ENCODE measurements at places on chromosomes 5 and 9.

DNA sequence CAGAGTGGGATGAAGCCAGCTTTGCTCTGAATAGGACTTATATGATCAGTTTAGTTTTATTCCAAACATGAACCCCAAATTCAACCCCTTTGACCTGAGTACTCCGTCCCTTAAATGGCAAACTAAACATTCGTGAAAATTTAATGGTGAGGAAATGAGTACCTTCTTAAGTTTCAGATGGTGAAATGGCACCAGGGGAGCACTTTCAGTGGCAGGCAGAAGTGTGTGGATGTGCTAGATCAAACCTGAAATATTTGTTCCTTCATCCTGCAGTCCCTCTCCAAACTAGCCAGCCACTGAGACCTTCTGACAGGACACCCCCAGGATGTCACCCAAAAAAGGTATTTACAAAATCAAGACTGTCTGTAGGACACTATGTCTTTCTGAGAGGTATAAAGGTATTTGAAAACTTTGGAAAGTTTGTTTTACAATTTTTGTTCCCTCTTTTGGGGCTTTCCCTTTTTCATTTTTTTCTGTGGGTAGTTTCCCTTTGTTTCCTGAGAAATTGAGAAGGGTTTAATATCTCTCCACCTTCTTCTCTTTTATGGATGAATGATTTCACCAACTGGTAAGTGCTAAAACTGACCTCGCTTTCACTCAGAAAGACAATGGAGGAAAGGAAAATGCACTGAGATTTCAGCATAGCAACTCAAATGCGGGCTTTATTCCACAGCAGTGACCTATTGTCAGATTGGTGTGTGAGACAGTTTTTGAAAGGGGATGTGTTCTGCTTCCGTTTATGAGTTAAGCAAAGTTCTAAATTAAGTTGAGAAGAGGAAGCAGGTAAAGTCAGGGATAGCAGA is 127.1 kb downstream of the TMC1 start:
- DNase-seq = no peak

DNA sequence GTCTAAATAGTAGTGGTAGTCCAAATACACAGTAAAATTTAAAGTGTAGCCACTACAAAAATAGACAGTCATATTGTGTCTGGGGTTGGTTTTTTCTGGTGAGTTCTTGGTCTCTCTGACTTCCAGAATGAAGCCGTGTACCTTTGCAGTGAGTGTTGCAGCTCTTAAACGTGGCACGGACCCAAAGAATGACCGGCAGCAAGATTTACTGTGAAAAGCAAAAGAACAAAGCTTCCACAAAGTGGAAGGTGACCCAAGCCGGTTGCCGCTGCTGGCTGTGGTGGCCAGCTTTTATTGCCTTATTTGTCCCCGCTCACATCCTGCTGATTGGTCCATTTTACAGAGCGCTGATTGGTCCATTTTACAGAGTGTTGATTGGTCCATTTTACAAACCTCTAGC is 188.7 kb downstream of the ZNF608 start:
- no peak for DNase-seq

GRCh38 chr5:86748538-86749105 is 130.9 kb downstream of the COX7C start:
- no peak for DNase-seq

- no peak for DNase-seq
These were observed 447.8 kb downstream of the PDE4D start for GRCh38 chr5:59445741-59446140.

DNA sequence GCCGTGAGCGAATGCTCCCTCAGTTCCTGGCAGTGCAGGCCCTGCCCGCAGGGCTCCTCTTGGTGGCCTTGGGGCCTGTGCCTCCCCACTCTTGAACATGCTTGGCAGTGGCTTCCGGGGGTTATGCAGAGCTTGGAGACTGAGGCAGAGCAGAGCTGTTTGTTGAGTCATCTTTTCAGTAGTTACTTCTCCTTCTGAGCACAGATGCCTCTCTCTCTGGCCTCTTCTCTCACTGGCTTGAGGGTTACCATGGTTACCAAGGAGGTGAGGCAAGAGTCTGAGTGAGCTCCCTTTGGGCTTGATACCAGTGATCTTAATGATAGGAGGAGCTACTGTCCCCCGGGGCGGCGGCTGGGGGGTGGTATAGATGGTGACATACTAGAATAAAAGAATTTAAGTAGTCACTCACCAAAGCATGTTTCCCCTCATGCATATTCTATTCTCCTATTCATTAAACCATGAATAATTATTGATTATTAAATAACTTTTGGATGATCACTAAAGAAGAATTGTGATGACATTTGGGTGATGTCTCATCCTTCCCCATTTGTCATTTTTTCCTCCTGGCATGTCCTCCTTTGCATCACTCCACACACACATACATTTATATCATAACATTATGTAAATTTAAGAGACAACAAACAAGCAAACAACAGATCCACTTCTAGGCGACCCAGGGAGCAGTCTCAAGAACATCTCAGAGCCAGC is 111.1 kb downstream of the ARHGAP26 start:
- DNase-seq = no peak

- no peak for DNase-seq
These were observed 23.2 kb downstream of the CNTFR start for GRCh38 chr9:34566322-34566721.

GRCh38 chr9:104448036-104448435 is 56.0 kb upstream of the OR13F1 start:
- DNase-seq = no peak

GRCh38 chr9:136853596-136854112 is 1.5 kb downstream of the MAMDC4 start:
- DNase-seq = no peak

DNA sequence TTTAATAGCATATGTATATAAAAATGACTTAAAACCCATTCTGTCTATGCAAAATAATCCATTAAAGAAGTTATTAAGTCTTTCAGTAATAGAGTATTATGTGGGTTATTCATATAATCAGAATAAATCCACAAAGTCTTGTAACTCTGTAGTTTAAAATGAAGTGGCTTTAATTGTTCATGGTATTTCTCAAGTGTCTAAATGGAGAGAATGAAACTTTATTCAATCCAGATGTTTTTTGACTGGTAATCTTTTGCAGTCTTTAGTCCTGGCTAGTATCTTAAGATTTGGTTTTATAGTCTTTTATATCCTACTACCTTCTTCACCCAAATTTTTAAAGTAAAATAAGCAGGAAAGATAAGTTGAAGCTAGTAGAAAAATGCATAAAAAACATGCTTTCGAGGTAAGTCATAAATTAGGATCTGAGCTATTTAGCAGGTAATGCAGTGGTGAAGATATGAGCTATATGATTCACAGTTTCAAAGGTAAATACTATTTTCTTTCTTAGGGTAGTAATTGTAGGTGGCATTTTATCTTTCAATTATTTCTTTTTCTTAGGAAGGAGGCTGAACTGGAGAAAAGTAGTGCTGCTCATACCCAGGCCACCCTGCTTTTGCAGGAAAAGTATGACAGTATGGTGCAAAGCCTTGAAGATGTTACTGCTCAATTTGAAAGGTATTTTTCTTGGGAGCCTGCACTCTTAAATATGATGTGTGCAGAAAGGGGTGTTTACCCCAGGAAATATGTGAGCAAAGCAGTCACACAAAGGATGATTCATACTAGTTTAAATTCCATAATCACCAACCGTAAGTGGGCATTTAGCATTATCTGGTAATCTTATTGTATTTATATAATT is 17.9 kb downstream of the HMMR start:
- no peak for DNase-seq

DNA sequence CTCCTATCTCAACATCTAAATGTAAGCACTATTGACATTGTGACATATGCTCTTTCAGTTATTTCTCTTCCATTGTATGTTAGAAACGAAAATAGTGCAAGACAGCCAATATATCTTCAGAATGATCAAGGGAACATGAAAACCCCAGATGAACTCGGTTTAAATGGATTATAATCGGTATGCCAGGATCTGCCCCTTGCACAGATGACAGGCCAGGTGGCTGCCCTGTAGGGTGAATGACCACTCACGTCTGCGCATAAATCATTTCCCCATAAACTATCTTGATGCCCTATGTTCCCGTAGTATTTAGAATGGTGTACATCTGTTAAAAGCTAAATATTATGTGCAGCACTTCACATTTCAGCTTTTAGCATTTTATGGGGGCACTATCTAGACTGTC is 69.7 kb upstream of the RANBP3L start:
- no peak for DNase-seq

DNA sequence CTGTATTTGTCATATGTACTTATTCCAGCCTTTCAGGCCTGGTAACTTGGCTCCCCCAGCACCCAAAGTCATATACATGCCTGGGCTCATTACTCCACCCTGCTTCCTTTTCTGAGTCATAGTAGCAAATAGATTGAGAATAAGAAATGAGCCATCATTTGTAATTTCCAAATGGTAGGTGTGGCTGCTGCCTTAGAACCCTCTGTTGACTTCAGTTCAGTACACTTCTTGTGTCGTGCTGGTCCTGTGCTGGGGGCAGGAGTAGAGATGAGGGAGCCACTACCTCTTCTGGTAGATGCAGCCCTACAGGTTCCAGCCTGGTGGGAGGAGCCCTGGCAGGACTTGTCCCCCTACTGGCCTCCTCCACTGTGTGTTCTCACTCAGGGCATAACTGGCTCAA is 11.1 kb downstream of the GM2A start:
- DNase-seq = no peak

DNA sequence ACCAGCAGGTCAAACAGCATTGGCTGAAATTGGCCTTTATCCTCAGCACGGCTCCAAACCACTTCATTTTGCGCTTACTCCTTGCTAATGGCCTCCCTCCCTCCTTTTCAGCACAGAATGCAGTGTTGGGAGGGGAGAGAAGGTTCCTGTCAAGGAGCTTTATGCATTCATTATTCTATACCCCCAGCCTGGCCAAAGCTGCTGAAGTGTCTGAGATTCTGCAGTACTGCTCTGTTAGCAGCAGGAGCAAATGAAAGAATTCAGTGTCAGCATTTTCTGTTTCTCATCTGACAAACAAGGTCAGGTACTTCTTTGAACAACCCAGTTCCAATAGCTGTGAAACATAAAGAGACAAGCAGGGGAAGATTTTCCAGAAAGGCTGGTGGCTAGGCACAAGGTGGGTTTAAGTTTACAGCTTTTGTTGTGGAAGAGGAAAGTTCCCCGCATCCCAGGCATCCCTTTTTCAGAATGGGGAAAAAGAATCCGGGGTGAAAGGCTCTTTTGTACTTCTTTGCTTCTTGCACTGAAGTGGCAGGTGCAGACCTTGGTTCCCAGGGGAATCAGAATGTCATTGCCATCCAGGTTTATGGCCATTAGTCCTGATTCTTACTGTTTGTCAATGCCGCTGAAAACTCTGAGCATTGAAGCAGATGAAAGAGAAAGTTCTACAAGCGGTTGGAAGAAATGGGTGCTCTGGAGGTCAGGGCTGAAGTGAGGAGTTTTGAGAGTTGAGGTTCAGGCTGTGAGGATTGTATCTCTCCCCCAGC is 109.3 kb upstream of the APC start:
- DNase-seq = no peak

DNA sequence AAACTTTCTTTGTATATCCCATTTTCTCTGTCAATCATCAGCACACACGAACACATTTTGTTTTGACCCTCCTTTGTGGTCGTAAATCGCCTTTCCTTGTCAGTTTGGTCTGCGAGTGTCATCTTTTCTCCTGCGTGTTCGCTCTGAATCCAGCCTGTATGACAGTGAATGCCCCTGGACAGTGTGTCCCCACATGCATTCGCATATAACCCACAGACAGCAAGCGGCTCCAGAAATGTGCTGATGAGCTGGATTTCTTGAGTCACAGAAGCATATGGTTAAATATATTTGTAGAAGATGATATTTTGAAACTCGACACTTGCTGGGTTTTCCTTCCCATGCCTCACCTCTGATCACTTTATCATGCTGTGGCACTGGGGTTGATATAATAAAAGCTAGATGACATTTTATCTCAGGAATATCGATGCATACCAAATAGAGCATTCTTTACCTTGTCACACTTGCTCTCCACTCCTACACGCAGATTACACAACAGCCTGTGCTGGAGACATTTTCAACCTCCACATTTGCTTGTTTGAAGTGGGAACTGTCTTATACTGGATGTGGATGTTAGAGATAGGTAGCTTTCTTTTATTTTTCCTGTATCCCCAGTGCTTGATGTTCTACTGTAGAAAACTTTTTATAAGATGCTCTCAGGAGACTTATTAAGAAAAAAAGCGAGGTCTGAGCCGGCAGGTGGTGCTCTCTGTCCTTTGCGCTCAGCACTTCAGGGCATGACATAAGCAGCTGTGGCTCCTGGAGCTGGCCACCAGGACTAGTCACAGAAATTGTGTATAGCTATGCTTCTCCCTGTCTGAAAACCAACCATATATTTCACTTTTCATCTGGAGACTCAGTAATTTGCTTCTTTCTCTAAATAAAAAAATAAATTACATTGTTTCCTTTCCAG is 215.1 kb downstream of the SH3GL2 start:
- DNase-seq = no peak

GRCh38 chr5:38529955-38530646 is 26.3 kb downstream of the LIFR start:
- DNase-seq = no peak

DNA sequence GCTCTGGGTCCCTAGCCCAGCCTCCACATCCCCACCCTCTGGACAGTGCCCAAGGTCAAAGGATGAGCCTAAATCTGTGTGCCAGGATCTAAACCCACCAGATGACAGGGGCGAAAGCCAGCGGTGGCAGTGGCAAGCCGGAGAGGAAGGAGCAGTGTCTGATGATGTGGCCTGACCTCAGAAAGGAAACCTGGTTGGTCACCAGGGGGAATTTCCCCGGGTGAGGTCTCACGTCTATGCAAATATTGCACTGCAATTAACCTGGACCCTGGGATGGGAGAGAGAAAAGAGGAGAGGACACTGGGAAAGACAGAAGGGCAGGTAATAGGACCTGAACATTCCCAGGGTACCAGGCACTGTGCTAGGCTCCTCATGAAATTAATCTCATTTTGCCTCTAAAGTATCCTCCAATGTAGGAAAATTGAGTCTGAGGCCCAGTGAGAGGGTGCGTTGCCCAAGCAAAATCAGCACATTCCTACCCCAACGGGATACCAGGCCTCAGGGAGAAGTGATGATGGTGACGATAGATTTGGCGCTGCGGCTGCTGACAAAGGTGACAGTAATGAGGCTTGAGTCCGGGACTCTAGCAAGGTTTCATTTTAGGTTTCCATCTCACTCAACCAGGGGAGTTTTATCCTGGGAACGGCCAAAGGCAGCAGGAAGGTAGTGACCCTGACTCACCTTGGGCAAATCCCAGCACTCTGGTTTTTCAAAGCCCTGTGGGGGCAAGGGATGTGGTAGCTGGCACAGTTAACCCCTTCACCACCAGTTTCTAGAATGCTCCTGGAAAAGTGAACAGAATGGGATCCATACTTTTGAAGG is 13.4 kb upstream of the TNIP1 start:
- DNase-seq = no peak

GRCh38 chr9:132046456-132046855 is 33.2 kb downstream of the MED27 start:
- DNase-seq = no peak

DNA sequence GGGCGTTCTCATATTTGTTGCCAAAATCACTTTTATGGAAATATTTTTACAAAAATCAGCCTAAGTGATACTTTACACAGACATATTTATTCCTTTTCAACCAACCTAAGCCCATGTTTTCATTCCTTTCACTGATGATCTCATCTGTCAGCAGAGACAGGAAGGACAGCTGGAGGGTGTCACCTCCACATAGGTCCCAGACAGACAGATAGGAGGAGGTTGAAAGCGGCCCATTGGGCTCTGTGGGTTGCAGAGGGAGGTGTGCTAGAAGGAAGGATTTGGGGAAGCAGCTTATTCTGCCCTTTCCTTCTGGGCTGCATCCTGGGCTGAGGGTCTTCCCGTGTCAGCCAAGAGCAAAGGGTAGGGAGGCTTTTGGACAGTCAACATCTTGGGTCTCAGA is 26.0 kb upstream of the SEMA4D start:
- DNase-seq = no peak

GRCh38 chr9:23740531-23740930 is 85.5 kb downstream of the ELAVL2 start:
- no peak for DNase-seq

Measured in brain pericyte (primary cell).